ENCODE measurements at places on chromosomes 13 and 19.

- peak; percentile 40 for DNase-seq
Observed at GRCh38 chr19:12828494-12828893, 5.9 kb downstream of the RTBDN start.

DNA sequence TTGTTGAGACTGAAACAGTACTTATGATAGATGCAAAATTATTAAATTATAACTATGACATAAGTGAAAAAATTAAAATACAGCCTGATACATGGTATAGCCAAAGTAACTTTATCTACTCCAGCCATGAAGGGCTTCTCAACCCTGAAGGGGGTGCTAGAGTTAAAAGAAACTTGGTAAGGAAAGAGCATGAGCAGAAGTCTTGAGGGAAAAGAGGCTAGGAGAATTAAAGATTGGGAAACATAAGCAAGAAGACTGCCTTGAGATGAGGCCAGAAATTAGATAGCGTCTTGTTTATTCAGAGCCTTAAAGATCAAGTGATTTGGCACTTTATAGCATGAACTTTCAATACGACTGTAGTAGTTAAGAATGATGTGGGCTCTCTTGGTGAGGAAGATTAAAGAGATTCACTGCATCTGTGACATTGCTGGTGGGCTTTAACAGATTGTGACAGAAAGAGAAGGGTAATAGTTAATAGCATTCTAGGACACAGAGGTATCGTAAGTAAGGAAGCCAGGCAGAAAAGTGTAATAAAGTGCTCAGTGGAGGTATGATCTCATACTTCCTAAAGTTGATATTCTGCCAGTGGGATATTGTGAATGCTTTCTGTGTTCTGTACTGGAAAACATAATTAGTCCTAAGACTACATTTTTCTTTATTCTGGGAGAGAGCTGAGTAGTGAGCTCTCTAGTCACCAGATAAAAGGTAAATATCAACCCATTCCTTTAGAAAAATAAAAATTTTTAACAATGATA, 385.4 kb upstream of the PRR20A start:
- DNase-seq = no peak

- no peak for DNase-seq
Observed at GRCh38 chr13:99417201-99418102, 83.8 kb upstream of the TM9SF2 start.

GRCh38 chr19:29872224-29872731, 60.5 kb downstream of the CCNE1 start:
- peak; percentile 34 for DNase-seq

- DNase-seq = no peak
Observed at GRCh38 chr13:26484196-26484595, 73.3 kb upstream of the WASF3 start.

DNA sequence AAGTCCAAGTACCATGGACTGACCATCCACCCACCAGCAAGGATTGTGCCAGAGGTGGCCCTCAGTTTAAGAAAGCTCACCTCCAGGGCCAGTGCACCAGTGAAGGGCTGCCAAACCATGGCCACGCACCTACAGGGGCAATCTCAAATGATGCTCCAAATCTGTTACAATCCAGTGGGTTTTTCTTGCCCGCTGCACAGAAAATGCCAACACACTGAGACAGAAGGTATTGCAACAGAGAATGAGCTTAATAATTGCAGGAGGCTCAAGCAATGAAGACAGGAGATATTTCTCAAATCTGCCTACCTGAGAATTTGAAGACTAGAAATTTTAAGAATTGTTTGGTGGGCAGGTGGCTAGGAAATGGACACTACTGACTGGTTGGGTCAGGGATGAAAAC, 22.0 kb downstream of the CEACAM7 start:
- DNase-seq = no peak

DNA sequence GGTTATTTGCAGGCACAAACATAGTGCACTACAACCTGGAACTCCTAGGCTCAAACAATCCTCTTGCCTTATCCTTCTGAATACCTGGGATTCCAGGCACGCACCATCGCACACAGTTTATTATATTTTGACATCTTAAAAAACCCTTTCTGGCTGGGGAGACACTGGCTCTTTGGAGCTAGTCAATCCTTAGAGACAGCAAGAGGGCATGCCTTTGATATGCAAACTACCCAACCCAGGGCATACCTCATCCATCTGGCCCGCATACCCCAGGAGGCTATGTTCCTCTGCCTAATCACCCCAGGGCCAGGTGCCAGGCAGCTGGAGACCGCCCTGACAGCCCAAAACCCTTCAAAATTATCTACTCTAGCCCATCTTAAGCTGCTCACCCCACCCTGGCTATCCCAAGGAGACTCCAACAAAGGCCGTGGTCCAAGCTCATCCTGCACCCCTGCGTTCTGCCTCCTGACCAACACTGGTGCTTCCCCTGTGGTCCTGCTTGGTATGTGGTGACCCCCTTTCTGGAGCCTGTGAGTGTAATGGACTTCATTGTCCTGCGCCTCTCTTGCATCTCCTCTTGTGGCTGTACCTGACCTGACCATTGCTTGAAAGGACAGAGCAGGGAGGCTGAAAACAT, 86.4 kb downstream of the RGCC start:
- DNase-seq = no peak
